Stomach (tissue), 19 donors: ENCODE measurements at places on chromosomes 7 and 10. TPM values are rescaled to one million over a fixed set of nuclear protein-coding genes. Genes with fewer than 3 reads are reported as not detected.
A peak's percentile ranks its signal among the peaks of the same experiment; 100 is the strongest.

- peak overlapping the region; percentile 89 for H3K27ac ChIP-seq
- no peak overlapping the region for H3K4me3 ChIP-seq
- no peaks in the 10 kb centered on the region for H3K27me3 ChIP-seq
Measured at GRCh38 chr7:99099499-99100077, 44.3 kb downstream of the SMURF1 start.

DNA sequence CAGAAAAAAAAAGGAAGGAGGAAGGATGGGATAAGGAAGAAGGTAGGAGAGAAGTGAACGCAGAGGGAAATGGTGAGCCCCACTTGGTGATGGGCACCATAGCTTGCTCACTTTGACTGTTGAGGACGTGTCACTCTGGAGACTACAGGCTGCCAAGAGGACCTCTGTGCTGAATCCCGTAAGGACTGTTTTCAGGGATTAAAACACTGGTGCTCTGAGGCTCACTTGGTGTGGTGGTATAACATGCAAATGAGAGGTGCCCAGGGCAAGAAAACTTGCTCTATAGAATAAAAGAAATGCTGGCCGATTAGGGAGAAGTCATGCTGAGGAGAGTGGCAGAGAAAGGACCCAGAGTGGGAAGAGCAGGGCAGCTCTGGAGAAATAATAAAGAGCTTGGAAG is 5.3 kb upstream of the IL2RA start:
- no peak for DNase-seq
- H3K4me3 ChIP-seq, result no peak overlapping the region
- no peaks in the 10 kb centered on the region for H3K36me3 ChIP-seq
- H3K27ac ChIP-seq, result no peak overlapping the region
- H3K4me1 ChIP-seq, result no peaks in the 10 kb centered on the region

DNA sequence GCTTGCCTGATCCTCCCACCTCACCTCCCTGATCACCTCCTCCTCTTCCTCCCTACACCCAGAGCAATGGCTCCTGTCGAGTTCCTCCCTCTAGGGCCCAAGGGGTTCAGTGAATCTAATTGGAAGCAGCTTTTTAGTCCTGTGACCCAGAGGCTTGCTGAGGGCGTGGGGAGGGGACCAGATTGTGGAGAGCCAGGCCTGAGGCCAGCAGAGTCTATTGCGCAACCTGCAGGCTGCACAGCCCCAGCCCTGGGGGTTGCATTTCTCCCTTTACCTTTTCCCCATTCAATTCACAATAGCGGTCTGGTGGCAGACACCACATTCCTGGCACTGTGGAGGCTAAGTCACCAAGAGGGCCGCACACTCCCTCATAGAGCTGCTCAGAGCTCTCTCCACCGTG is 32.5 kb downstream of the GHRHR start:
- H3K36me3 ChIP-seq, result no peaks in the 10 kb centered on the region
- DNase-seq, result no peak
- H3K27ac ChIP-seq, result no peak overlapping the region
- no peaks in the 10 kb centered on the region for H3K27me3 ChIP-seq
- H3K4me1 ChIP-seq, result no peaks in the 10 kb centered on the region

Gene CDC14C
- not detected for total RNA-seq

Gene CALHM3
- not detected for total RNA-seq

Gene MYPN
- 0.43 TPM for total RNA-seq

DNA sequence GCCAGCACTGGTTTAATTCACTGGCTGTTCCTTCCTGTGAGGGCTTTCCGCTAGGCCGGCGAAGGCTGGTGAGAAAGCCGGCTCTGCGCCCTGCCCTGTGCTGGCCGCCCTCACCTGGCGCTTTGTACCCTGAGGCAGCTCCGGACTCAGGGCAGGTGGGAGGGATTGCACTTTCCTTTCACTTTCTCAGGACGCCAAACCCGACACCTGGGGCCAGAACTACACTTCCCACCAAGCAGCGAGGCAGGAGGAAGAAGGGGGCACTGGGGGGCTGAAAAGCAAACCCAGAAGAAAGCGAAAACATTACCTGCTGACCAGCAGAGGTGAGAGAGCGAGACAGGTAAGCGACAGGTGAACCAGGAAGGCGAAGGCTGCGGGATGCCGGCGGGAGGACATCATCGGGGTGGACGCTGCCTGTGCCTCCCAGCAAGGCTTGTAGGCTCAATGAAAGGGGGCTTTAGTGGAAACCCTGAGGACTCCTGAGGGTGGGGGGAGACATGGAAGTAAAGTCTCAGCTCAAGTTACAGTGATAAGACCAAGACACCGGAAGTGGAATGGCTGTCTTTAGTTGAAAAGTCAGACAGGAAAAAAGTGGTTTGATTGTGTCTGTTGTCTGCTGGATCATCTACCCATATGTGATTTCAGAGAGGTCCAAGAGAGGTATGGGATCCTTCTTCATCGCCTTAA is at the start of gene RAB19:
RAB19 (plus strand) TSS at position 181 of the 687 bp plus-strand sequence. CDS start 3,589 bp downstream, outside the sequence.
- peak within 1 kb of the TSS; percentile 35 for H3K4me3 ChIP-seq
- DNase-seq, result peak; percentile 77
- peaks cover 18% of the 10 kb centered on the region for H3K4me1 ChIP-seq
- H3K27me3 ChIP-seq, result peaks cover 14% of the 10 kb centered on the region
- no peaks in the 10 kb centered on the region for H3K36me3 ChIP-seq

- no peaks in the 10 kb centered on the region for H3K36me3 ChIP-seq
- H3K27me3 ChIP-seq, result no peaks in the 10 kb centered on the region
- no peak overlapping the region for H3K27ac ChIP-seq
Measured at GRCh38 chr10:20207653-20208052, 391.4 kb downstream of the PLXDC2 start.

GRCh38 chr7:96327429-96327828 is 5.5 kb upstream of the SLC25A13 start:
- peak; percentile 92 for DNase-seq
- peaks cover 6% of the 10 kb centered on the region for H3K4me1 ChIP-seq
- no peak overlapping the region for H3K4me3 ChIP-seq
- peak overlapping the region; percentile 19 for H3K27ac ChIP-seq
- H3K27me3 ChIP-seq, result no peaks in the 10 kb centered on the region
- H3K36me3 ChIP-seq, result no peaks in the 10 kb centered on the region

Gene FAM20C
- total RNA-seq, result 21.3 TPM

Gene ETV1
- total RNA-seq, result 1.2 TPM

DNA sequence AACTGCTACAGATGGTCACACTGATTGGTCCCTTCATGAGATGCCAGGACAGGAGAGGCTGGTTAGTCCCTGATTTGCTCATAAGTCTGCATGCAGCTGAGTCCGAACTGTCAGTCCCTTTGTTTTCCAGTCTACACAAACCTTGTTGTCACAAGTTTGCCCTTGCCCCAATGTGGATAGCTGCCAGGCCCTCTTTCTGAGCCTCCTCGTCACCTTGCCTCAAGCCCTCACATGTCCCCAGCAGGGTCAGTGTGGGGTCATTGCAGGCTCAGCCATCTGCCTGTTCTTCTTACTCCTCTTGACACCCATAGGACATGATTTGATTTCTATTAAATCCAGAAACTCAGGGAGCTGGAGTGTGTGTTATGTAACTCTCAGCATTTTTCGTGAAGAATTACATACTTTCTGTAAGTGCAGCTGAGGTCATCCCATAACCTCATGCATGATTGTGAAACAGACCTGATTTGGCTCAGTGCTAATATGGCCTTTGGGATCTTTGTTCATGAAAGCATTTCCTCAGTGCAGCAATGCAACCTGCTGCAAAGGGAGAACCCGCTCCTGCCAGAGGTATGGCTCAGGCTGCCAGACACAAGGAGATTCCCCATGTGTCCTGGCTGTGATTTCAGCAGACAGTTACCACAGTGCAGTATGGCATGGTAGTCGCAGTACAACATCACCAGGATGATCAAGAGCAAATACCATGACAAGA is 70.0 kb upstream of the ZMIZ2 start:
- peaks cover 15% of the 10 kb centered on the region for H3K4me1 ChIP-seq
- no peak overlapping the region for H3K27ac ChIP-seq
- no peak overlapping the region for H3K4me3 ChIP-seq
- no peaks in the 10 kb centered on the region for H3K27me3 ChIP-seq
- no peak for DNase-seq
- H3K36me3 ChIP-seq, result peaks cover 62% of the 10 kb centered on the region

Gene STYXL1
- total RNA-seq, result 12.3 TPM

DNA sequence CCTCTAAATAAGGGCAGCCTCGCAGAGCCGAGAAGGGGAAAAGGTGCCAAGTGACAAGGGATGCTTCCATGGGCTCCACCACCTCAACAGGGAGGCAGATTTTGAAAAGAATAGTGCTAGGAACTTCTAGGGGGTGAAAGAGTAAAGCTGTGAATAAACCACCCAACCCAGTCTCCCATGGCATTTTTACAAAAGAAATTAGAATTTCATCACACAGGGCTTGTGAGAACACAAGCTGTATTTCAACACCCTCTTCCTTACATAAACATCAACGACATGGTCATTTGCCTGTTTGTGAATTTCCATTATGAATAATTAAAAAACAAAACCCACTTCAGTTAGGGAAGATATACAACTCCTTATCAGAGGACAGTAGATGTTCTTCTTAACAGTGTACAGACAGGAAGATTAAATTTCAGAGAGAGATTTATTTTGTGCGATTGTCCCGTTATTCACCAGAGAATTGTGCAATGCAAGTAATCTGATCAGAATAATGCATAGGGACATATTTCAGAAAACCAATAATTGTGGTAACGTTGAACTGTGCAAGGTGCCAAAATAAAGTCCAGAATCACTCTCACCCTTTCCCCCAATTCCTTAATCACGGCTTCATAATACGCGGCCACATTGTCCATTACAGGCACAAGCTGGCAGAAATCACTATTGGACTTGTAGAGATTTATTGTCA is 207.8 kb upstream of the MGMT start:
- DNase-seq, result no peak
- no peaks in the 10 kb centered on the region for H3K4me1 ChIP-seq
- no peaks in the 10 kb centered on the region for H3K36me3 ChIP-seq
- no peaks in the 10 kb centered on the region for H3K27me3 ChIP-seq

GRCh38 chr7:121954803-121955202 is 81.8 kb downstream of the PTPRZ1 start:
- H3K4me1 ChIP-seq, result no peaks in the 10 kb centered on the region
- no peak for DNase-seq
- no peaks in the 10 kb centered on the region for H3K27me3 ChIP-seq
- H3K36me3 ChIP-seq, result no peaks in the 10 kb centered on the region
- H3K27ac ChIP-seq, result no peak overlapping the region
- H3K4me3 ChIP-seq, result no peak overlapping the region

DNA sequence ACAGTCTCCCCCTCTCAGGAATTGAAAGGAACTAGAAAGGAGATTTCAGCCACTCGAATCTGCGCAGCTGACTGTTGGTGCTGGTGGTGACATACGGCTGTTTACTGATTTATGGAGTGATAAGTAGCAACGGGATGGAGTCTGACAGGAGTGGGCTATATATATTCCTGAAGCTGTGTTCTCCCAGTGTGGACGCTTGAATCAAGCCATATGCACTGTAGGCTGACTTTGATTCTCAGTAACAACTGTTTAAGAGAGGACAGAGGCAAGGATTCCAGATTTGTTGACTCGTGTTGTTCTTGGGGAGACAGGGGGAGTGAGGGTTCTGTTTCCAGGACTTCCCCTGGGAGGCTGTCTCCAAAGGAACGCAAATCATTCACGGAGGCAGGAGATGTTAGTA is 260.1 kb upstream of the AUTS2 start:
- no peaks in the 10 kb centered on the region for H3K36me3 ChIP-seq
- H3K27ac ChIP-seq, result no peak overlapping the region
- no peak for DNase-seq
- no peaks in the 10 kb centered on the region for H3K4me1 ChIP-seq

DNA sequence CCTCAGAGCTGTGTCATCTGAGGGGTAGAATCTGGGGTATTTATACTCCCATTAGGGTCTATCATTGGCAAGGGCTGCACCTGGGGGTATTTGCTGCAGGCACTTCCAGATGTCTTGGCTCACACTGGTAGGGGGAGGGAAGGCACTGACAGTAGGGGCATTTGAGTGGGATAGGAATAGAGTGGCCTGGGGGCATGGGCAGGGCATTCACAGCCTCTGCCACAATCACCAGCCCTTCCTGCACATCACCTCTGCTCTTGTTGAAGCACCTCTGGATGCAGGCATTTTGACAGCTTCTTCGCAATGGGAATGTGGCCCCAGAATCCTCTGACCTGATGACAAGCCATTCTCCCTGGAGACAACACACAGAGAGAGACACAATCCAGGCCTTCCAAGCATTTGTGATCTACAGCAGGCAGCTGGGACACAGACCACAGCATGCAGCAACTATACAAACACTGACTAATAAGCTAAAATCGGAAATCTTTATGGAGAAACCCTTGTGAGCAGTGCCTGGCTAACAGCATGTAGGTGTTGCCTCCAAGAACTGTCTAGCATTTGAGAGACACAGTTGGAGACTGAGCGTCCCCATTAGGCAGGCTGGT is 178.5 kb downstream of the KCNMA1 start:
- DNase-seq, result no peak
- H3K4me3 ChIP-seq, result no peak overlapping the region
- peaks cover 3% of the 10 kb centered on the region for H3K27me3 ChIP-seq
- no peaks in the 10 kb centered on the region for H3K36me3 ChIP-seq
- peaks cover 13% of the 10 kb centered on the region for H3K4me1 ChIP-seq
